Stimulated activated CD8-positive, alpha-beta memory T cell treated with anti-CD3 and anti-CD28 coated beads, Interleukin-4, amount 100 ng/mL, for 1 hour (primary cell): ENCODE measurements at places on chromosomes 11 and 22.

DNA sequence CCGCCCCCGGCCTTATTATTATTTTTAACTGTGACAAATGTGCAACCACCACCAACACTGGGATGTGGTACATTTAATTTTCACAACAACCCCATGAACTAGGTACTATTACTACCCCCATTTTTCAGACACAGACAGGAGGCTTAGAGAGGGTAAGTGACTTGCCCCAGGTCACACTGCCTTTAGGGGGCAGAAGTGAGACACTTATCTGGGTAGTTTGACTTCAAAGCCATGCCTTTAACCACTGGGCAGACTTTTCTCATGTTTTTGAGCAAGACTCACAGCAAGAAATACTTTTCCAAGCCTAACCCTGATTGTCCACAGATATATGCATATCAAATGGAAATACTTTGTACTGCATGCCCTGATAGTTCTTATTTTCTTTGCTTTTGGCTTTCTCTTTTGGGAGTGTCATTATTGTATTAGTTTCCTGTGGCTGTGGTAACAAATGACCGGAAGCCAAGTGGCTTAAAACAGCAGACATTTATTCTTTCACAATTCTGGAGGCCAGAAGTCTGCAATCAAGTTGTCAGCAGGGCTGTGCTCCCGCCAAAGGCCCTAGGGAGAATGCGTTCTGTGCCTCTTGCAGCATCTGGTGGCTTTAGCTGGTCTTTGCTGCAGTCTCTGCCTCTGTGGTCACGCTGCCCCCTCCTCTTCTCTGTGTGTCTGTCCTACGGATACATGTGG is 110.8 kb downstream of the GRIK4 start:
- no peak for DNase-seq

GRCh38 chr11:100895449-100895848 is 208.4 kb downstream of the ARHGAP42 start:
- no peak for DNase-seq

- DNase-seq: no peak
These were observed 36.0 kb upstream of the PACSIN2 start for GRCh38 chr22:43050995-43051394.

GRCh38 chr11:9575260-9576240 is 2.1 kb downstream of the WEE1 start:
- DNase-seq: no peak

- no peak for DNase-seq
These were observed at the start of gene SYT9 for GRCh38 chr11:7251836-7252682. Gene SYT9 (plus strand): TSS chr11:7251904. CDS start chr11:7252187, 283 bp downstream.

GRCh38 chr11:113644605-113645004 is 61.5 kb downstream of the TMPRSS5 start:
- no peak for DNase-seq
